ENCODE measurements at places on chromosomes 5 and 9.

- peak; percentile 48 for DNase-seq
Measured at GRCh38 chr9:34332076-34332964, 3.0 kb downstream of the NUDT2 start.

DNA sequence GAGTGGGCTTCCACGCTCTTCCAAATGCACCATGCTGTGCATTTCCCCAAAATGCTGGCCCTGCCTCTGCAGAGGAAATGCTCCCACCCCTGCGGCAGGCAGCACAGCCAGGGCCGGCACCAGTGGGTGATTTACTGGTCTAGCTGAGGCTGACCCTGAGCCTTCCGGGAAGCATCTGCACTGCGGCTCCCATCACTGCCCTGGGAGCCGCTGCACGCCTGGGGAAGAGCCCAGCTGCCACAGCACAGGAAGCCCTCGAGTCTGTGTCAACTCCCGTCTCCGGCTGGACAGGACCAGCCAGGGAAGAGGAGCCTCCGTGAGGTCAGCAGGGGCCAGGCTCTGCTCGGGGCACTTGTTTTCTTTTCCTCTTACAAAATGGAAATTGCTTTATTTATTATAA lies 25.1 kb upstream of the EEIG1 start:
- no peak for DNase-seq

GRCh38 chr5:139684881-139685749 lies 37.0 kb downstream of the CXXC5 start:
- DNase-seq = no peak

- DNase-seq = no peak
Measured at GRCh38 chr9:16207161-16207560, 654.3 kb downstream of the CCDC171 start.

DNA sequence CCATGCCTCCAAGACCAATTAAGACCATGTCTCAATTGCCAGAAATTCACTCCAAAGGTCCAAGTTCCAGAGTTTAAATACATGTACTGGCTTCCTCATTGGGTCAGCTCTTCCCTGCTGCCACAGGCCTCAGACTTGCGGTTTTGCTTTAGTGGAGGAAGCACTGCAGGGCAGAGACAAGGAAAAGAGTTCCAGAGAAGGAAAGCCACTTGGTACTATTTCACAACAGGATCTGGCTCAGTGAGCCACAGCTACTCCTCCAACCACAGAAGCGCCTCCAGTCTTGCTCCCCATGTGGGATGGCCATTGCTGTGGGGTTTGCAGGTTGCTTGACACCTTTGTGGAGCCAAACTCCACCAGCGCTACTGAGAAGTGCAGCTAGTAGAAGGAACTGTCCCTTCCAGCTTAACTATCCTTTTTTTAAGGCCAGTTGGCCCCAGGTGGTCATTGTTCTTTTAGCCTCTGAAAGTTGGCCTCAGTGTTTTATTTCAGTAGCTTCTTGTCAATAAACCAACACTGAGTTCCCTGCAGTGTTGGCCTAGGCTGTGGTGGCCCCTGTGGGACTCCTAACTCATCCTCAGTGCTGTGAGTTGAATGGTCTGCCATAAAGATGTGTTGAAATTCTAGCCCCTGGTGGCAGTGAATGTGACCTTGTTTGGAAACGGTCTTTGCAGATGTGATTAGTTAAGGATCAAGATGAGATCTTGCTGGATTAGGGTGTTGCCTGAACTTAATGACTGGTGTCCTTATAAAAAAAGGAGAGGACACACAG lies 93.7 kb upstream of the DAP start:
- no peak for DNase-seq

DNA sequence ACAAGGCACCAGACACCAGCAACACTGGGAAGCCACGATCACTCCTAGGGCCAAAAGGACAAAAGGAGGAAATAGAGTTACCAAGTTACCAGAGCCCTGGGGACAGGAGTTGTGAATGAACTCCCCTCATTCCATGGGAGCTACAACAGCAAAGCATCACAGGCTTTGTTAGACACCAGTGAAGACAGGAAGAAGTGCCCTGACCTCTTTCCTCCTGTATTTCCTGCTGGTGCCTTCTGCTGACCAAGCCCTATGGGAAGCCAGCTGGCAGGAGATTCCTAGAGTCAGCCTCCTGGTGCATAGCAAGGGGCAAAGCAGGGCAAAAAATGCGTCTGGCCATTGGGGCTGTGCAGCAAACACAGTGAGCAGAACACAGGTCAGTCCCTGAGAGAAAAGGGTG lies 374.7 kb downstream of the ZSWIM6 start:
- DNase-seq = no peak

DNA sequence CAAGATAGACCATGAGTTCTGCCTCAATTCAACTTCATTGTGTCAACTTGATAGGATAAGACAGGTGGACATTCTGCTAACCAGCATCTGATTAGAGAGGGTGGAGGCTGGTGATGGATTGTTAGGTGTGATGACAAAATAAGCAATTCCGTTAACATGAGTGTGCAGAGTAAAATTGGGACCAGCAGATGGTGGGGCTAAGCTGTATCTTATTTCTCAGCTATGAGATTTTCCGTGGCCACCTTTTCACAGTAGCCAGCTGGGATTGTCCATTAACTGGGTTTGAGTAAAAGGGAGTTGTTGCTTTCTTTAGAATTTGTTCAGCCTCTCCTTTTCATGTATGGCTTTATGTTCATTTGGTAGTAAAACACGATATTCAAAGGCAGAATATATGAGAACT lies 28.8 kb upstream of the TAL2 start:
- no peak for DNase-seq

GRCh38 chr5:31225118-31225517 lies 31.6 kb downstream of the CDH6 start:
- no peak for DNase-seq

- no peak for DNase-seq
Measured at GRCh38 chr5:34698754-34699153, 42.6 kb downstream of the RAI14 start.

DNA sequence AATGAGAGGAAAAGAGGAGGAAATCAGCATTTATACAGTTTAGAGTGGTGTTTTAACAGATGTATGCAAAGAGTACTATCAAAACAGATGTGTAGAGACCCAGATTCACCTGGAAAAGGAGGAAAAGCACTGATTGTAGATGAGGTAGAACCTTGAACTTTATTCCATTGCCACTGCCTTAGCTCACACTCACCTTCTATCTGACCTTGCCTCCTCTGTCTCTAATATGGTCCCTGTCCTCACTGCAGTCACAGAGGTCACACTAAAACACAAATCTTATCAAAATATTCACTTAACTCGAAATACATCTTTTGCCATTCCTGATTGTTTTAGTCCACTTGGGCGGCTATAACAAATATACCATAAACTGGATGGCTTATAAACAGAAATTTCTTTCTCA lies 7.0 kb downstream of the GIN1 start:
- no peak for DNase-seq
